Central memory CD4-positive, alpha-beta T cell (primary cell): ENCODE measurements at places on chromosomes 7 and 10.

DNA sequence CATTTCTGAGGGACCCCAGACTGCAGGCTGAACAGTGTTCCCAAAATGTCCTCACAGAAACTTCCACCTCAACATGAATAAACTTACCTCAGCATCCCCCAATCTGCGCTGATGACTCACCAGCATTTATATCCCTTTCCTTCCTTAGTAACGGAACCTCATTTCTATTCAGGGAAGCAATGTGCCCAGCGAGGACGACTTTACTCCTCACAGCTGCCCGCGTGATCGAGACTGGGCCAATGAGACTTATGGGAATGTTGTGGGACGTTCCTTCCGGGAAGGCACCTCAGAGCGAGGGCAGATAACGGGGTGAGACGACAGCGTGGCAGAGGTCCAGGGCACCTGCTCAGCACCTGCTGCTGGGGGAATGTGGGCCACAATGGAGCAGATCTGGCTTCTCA is 73.1 kb upstream of the CAMK2B start:
- no peak for DNase-seq

DNA sequence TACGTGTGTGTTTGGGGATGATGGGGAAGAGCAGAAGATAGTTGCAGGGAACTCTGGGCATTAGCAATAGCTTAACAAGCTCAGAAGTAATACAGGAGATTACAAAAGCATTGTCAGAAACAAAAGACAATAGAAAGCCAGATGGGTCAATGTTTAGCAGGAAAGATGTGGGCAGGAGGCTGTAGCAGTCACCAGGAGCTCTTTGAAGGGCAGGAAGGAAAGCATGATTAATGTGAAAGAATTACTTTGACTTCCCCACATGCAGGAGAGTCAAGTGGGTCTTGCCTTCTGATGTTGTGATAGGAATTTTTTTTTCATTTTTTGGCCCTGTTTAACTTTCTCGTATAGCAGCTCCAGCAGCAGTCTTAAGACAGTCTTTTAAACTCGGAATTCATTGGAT is 6.0 kb upstream of the SMNDC1 start:
- no peak for DNase-seq

DNA sequence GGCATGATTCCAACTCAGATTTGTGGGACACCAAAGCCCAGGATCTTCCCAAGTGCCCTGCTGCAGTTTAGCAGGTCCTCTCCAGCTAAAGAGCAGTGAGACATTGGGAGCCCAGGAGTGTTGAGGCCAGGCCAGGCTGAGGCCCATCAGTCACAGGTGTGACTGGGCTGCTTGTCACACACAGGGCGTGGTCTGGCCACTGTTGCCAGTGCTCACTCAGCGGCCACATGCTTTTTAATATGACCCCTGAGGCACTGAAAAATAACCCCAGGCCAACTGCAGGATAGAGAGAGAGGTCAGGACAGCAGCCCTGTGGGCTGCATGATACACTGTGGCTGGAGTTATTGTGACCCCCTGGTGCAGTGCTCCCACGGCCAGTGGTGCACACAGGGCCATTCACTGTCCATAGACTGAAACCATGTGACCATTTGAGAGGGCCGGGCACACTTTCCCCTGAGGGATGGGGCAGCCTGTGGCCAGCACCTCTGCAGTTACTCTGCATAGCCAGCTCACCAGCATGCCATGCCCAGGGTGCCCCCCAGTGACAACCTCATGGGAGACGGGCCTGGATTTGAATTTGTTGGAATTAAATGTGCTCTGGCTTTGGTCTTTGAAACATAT is 4.2 kb downstream of the GDF2 start:
- DNase-seq, result no peak

GRCh38 chr10:22701132-22701826 is 13.1 kb downstream of the PIP4K2A start:
- DNase-seq, result no peak

- DNase-seq, result no peak
Observed at GRCh38 chr7:81462672-81463071, 307.2 kb downstream of the HGF start.

GRCh38 chr7:26337232-26337865 is 45.7 kb downstream of the SNX10 start:
- no peak for DNase-seq

DNA sequence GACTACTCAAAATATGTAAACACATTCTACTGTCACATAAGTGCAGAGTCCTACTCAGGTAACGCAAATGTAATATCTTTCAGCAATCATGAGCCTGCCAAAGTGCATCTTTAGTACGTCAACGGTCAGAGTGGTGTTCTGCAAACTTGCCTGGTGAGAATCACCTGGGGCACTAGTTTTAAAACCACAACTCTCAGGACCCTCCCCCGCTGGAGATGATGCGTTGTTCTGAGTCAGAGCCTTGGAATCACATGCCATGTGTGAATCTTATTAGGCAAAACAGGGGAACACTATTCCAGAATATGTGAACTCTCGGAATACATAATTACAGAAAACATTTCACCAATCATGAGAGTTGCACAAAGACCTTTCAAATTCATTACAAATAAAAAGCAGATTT is 115.7 kb downstream of the TPK1 start:
- no peak for DNase-seq

- DNase-seq, result no peak
Observed at GRCh38 chr10:44369854-44370253, 15.0 kb downstream of the CXCL12 start.

DNA sequence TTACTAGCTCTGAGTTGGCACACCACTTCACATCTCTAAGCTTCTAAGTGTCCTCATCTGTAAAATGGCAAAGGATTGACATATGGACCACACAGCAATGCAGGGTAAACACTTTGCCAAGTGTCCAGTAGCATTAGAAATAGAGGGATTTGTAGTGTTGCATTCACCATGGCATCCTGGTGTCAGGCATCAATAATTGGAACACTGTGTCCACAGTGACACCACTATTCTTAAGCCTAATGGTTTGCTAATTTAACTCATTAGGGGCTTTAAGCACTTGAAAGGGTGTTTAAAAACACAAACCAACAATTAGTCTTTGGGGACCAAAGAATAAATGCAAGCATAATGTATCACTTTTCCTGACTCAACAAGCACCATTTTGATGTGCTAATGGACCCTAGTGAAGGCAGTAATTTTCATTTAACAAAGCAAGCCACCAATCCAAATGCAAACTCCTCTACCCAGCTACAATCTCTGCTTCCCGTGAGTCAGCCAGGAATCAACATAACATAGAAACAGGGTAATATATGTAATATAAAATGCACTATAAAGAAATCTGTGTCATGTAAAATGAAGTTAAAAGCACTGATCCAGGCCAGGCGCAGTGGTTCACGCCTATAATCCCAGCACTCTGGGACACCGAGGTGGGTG is 75.9 kb downstream of the FAM204A start:
- DNase-seq, result no peak

DNA sequence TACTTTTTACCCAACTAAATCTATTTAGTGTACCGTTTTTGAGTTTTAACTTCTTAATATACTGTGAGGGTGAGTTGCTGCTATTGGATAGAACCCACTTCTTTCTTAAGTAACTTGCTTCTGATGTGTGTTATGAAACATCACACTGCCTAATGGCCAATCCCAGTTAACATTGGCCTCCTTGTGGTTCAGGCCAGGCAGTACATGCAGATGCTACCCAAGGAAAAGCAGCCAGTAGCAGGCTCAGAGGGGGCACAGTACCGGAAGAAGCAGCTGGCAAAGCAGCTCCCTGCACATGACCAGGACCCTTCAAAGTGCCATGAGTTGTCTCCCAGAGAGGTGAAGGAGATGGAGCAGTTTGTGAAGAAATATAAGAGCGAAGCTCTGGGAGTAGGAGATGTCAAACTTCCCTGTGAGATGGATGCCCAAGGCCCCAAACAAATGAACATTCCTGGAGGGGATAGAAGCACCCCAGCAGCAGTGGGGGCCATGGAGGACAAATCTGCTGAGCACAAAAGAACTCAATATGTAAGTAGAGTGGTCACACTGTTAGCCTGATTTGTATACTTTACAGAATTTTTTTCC is 39.7 kb downstream of the TES start:
- no peak for DNase-seq
